Naive thymus-derived CD4-positive, alpha-beta T cell (primary cell): ENCODE measurements at places on chromosomes 6 and 20. TPM values are rescaled to one million over a fixed set of nuclear protein-coding genes. Genes with fewer than 3 reads are reported as not detected.

MUC21 gene
- total RNA-seq = not detected

SEMG1 gene
- not detected for total RNA-seq

HLA-DPA1 gene
- total RNA-seq = 295 TPM

TULP1 gene
- not detected for total RNA-seq

ZNF391 gene
- total RNA-seq = 5.0 TPM

CTCFL gene
- total RNA-seq = not detected

RSPH4A gene
- 0.23 and 0.53 TPM in 2 replicates for total RNA-seq

NKAIN2 gene
- total RNA-seq = not detected

MEI4 gene
- total RNA-seq = 0.08 TPM

ESR1 gene
- total RNA-seq = 2.4 and 3.3 TPM in 2 replicates

SPATA2 gene
- total RNA-seq = 8.9 and 9.6 TPM in 2 replicates

ZBTB9 gene
- 3.3 TPM for total RNA-seq

FOXO3 gene
- total RNA-seq = 21.7 TPM

FAM83B gene
- not detected for total RNA-seq

DDO gene
- 0.47 TPM for total RNA-seq

KCNQ2 gene
- 0.27 TPM for total RNA-seq

RBBP9 gene
- total RNA-seq = 4.9 TPM

PTP4A1 gene
- 165 TPM for total RNA-seq

OOEP gene
- not detected for total RNA-seq

PGC gene
- total RNA-seq = not detected

USP49 gene
- 3.1 TPM for total RNA-seq

TRIM10 gene
- total RNA-seq = not detected

PPP1R11 gene
- total RNA-seq = 67.1 and 68.7 TPM in 2 replicates

HDGFL1 gene
- not detected in 2 replicates for total RNA-seq

BHLHE23 gene
- not detected for total RNA-seq

MUC22 gene
- not detected for total RNA-seq

ABHD16B gene
- not detected for total RNA-seq

FAM209B gene
- total RNA-seq = 3.3 TPM
